ENCODE measurements at places on chromosomes 4 and X. TPM values are rescaled to one million over a fixed set of nuclear protein-coding genes. Genes with fewer than 3 reads are reported as not detected.

DNA sequence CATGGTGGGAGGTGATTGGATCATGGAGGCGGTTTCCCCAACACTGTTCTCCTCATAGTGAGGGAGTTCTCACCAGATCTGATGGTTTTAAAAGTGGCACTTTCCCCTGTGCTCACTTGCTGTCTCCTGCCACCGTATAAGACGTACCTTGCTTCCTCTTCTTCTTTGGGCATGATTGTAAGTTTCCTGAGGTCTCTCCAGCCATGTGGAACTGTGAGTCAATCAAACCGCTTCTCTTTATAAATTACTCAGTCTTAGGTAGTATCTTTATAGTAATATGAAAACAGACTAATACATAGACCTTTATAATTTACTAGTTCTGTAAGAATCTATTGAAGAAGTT lies 82.5 kb upstream of the PITX2 start:
- no peak for DNase-seq

DNA sequence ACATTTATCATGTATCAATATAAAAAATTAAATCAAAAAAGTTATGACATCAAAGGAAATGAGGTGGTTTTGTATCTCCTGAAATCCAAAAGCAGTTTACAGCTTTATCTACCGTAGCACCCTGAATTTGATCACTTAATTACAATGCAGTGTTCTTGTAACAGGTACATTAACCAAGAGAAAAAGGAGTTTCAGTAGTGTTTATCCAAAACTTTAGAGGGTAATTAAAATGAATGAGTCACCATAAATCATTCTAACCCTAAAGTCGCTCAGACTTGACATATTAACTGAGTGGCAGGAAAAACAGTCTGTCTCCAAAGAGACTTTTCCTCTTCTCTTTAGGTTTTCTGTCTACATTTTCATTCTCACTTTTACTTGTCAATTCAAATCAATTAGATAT lies 907.6 kb upstream of the EPHA5 start:
- DNase-seq = no peak

GRCh38 chr4:14877246-14878225 lies 124.7 kb upstream of the CPEB2 start:
- no peak for DNase-seq

The CFI gene
- 114 TPM for polyA plus RNA-seq

- DNase-seq = no peak
These were observed 24.2 kb upstream of the UBA6 start for GRCh38 chr4:67725132-67725531.

The BEX4 gene
- polyA plus RNA-seq = 88.6 TPM

Measured in left lung (tissue), 14 donors.